ENCODE measurements at places on chromosomes 12 and 14.

DNA sequence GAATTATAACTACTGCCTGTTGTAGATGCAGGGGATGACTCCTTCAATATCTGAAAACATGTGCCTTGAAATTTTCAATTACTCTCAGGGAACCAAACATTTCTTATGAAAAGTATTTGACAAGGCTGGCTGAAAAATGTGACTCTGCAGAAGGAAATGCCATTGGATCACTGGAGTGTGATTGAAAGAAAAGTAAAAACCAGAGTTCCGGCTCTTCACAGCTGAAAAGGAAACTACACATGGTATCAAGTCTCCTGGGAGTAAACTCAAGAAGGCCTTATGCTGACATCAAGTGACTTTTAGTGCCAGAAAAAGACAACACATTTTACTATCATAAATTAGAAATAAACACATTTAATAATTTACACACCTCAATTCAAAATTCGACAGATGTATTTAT, 693.0 kb downstream of the LRFN5 start:
- no peak for DNase-seq
- no peaks in the 10 kb centered on the region for H3K36me3 ChIP-seq
- no peaks in the 10 kb centered on the region for H3K27me3 ChIP-seq
- no peak overlapping the region for H3K4me3 ChIP-seq

DNA sequence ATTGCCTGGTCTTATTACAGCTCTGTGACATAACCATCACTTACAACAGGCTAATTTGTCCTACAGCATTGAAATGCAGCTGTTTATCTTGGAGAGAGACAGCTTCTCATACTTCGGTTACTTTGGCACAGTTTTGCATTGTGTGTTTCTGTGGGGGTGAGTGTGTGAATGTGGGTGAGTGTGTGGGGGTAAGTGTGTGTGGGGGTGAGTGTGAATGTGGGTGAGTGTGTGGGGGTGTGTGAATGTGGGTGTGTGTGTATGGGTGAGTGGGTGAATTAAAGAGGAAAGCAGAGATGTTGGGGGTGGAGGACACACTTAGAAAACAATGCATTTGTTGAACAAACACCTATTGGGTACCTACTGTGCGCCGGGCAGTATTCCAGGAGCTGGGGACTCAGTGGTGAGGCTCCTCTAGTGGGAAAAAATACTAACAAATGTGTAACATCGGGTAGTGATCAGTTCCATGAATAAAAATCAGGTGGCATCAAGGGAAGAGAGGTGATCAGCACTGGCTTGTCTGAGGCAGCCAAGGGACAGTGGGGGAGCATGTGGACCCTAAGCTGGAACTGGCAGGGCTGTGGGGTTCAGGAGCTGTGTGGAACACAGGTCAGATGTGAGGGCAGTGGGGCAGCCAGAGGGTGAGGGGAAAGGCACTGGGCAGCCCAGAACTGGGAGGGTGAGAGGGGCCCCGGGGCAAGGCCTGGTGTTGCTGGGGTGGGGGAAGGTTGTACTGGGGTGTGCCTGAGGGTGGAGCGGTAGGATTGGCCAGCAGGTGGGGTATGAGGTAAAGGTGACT, 44.1 kb upstream of the AMN start:
- H3K27ac ChIP-seq, result no peak overlapping the region
- no peak overlapping the region for H3K4me3 ChIP-seq
- no peak for DNase-seq
- H3K36me3 ChIP-seq, result peaks cover 14% of the 10 kb centered on the region

GRCh38 chr12:117098361-117099217, 627 bp downstream of the TESC start:
- DNase-seq, result no peak
- peaks cover 11% of the 10 kb centered on the region for H3K27me3 ChIP-seq
- no peak overlapping the region for H3K27ac ChIP-seq
- no peak overlapping the region for H3K4me3 ChIP-seq
- no peaks in the 10 kb centered on the region for H3K4me1 ChIP-seq
- H3K36me3 ChIP-seq, result no peaks in the 10 kb centered on the region

GRCh38 chr12:102811110-102811737, 105.8 kb downstream of the PAH start:
- no peaks in the 10 kb centered on the region for H3K36me3 ChIP-seq
- no peaks in the 10 kb centered on the region for H3K4me1 ChIP-seq
- H3K27ac ChIP-seq, result no peak overlapping the region
- no peaks in the 10 kb centered on the region for H3K27me3 ChIP-seq
- H3K4me3 ChIP-seq, result no peak overlapping the region

DNA sequence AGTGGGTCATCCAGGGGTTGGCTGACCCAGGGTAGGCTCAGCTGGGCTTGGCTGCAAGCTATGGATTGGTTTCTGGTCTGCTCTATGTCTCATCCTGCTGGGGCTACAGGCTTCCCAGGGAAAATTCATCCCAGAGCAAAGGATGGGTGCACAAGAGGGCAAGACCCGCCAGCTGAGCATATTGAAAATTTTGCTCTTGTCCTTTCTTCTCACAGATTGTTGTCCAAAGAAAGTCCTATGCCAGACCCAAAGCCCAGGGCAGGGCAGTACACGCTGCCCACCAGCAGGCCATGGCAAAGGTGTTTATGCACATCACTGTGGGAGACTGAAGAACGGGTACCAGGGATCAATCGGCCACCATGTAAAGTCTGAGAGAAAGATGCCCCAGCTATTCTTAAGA, 95.3 kb upstream of the PARP11 start:
- no peak overlapping the region for H3K4me3 ChIP-seq
- H3K27me3 ChIP-seq, result no peaks in the 10 kb centered on the region
- no peaks in the 10 kb centered on the region for H3K36me3 ChIP-seq
- DNase-seq, result no peak
- no peaks in the 10 kb centered on the region for H3K4me1 ChIP-seq

- no peak for DNase-seq
- H3K36me3 ChIP-seq, result no peaks in the 10 kb centered on the region
- H3K4me1 ChIP-seq, result no peaks in the 10 kb centered on the region
- no peak overlapping the region for H3K27ac ChIP-seq
- no peak overlapping the region for H3K4me3 ChIP-seq
Measured at GRCh38 chr12:42961395-42961794, 371.8 kb upstream of the PRICKLE1 start.

GRCh38 chr12:124413915-124414314, 119.0 kb downstream of the RFLNA start:
- H3K36me3 ChIP-seq, result peaks cover 8% of the 10 kb centered on the region
- no peak overlapping the region for H3K27ac ChIP-seq
- H3K4me1 ChIP-seq, result no peaks in the 10 kb centered on the region
- DNase-seq, result no peak
- no peak overlapping the region for H3K4me3 ChIP-seq

DNA sequence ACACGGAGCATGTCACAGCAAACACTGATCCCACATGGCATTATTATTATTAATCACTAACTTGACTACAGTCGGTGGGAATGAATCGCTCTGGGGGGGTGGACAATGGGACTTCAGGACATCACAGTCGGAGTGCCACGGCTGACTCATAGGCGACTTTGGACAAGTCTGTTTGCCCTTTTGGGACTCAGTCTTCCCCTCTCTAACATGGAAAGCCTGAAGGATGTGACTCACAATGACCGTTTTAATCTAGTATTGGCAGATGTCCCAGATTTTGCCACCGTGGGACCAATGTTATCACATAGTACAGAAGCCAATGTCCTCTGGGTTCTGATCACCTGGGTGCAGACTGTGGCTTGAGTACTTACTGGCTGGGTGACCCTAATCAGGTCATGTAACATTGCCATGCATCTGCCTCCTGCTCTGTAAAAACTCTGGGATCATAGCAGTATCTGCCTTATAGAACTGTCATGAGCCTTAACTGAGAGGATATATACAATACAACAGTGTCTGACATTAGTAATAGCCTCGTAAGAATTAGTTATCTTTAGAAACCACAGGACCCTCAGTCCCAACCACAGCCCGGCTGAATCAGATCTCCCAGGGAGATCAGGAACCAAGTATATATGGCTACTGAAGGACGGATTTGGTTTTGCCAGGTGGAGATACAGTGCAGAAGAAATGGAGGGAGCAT, 362.6 kb downstream of the BCL11B start:
- DNase-seq, result no peak
- H3K27me3 ChIP-seq, result no peaks in the 10 kb centered on the region
- no peaks in the 10 kb centered on the region for H3K4me1 ChIP-seq
- no peak overlapping the region for H3K27ac ChIP-seq

All from kidney (tissue), 22 donors.